Activated CD4-positive, alpha-beta T cell treated with anti-CD3 and anti-CD28 coated beads, Interleukin-2, amount 50 U/mL, for 24 hours (primary cell): ENCODE measurements at places on chromosomes 2 and 18.

DNA sequence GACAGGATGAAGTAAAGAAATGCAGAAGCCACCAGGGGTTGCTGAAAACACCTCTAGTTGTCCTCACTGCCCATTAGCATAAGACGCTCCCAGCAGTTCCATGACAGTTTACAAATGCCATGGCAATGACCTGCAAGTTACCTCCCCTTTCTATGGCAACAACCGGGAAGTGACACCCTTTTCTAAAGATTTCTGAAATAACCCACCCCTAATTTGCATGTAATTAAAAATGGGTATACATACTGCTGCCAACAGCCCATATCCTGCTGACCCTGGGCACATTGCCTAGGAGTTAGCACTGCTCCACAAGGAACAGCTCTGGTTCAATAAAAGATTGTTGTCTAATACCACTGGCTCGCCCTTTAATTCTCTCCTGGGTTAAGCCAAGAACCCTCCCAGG, 178.3 kb upstream of the LRATD1 start:
- DNase-seq: no peak

DNA sequence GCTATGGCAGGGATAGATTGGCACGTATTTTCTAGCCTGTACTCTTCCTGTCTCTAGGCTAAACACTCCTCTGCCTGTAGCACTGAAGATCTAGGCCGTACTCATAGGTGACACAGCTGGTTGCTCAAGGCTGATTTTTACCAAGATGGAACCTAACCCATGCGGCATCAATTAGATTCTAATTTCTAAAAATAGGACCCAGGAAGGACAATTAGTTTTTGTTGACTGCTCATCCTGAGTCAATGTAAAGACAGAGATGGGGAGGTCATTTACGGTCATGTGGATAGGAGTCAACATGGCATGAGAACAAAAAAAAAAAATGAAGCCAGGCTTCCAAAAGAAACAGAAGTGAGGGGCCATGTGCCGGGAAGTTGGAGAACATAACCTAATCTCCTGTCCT, 360.7 kb upstream of the ETAA1 start:
- DNase-seq: no peak

DNA sequence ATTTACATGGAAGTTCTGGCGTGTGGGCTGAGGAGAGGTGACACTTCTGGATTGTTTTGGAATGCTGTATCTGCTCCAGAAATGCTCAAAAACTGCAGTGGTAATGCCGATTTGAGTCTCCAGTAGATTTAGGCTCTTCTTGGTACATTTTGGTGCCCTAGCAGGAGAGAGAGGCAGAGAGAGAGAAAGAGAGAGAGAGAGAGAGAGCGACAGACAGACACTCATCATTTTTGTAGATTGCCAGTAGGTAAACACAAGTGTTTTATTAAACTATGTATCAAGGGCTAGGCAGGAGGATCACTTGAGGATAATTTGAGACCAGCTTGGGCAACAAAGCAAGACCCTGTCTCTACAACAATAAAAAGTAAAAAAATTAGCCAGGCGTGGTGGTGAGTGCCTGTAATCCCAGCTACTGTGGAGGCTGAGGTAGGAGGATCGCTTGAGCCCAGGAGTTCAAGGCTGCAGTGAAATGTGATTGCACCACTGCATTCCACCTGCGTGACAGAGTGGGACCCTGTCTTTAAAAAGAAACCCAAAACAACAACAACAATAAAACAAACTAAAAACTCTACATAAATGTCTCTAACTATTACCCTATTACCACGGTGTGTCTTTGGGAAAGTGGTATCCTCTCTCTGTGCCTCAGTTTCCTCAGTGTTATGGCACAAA, 60.2 kb downstream of the GATA6 start:
- no peak for DNase-seq

GRCh38 chr18:23861805-23862470, 152.6 kb upstream of the TTC39C start:
- DNase-seq: no peak

- no peak for DNase-seq
Observed at GRCh38 chr18:5155907-5156287, 41.2 kb downstream of the AKAIN1 start.

DNA sequence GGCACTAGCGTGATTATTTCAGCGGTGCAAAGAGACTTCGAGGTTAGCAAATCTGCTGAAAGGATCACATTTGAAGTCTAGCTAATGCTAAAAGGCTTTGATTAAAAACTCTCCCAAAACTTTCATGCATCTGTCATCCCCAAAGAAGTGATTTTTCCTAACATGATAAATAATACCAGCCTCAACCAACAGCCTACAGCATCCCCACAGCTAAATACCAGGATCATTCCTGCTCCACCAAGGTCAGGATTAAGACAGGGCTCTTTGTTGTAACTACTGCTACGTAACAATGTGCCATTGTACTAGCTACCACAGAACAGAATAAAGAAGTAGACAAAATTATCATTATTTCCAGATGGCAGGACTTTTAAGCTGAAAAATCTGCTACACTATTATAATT, 1.6 kb downstream of the OR6B3 start:
- no peak for DNase-seq

- DNase-seq: no peak
Observed at GRCh38 chr18:42048158-42048557, 93.1 kb downstream of the PIK3C3 start.

DNA sequence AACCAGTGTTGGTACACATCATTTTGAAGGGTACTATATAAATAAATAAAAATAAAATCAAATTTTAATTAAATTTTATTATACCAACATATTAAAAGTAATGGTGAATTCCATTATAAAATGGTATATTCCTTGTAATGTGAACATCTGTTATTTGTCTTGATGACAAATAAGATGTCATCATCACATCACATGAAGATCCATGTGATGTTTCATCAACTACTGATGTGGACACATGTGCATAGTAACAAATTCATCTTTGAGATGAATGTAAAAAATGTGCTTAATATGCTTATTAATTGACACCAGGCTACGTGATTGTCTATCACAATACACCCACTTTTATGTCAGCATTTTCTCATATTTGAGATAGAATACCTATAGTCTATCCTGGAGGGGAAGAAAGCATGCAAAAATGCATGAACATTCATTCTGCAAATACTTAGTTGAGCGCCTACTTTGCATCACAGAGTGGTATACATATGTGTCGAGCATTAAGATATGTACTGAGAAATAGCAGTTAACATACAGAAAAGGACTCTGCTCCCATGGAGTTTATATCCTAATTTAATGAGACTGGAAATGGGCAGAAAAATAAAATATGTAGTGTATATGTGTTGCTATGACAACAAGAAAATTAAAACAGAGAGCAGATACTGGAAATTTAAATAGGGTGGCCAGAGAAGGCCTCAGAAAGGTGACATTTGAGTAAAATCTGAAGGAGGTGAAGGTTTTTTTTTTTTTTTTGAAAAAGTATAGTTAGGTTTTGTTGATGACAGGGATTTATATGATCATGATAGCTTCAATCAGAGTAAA, 281.1 kb downstream of the ARHGAP15 start:
- DNase-seq: no peak

- no peak for DNase-seq
Observed at GRCh38 chr2:63053081-63053888, 2.7 kb downstream of the OTX1 start.

DNA sequence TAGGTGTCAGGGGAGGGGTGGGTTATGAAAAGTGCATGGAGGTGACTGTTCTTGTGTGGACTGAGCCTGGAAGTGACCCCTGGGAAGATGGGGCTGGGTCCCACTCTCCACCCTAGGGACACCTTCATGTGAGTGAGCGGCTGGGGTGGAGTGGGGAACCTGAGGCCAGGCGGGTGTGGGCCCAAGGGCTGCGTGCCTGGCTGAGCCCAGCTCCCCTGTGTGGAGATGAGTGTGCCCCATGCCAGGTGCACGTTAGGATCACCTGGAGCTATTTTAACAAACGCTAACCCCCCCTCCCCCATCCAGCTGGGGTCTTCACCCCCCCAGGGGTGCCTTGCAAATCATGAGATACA, 26.5 kb downstream of the ZAP70 start:
- DNase-seq: no peak

DNA sequence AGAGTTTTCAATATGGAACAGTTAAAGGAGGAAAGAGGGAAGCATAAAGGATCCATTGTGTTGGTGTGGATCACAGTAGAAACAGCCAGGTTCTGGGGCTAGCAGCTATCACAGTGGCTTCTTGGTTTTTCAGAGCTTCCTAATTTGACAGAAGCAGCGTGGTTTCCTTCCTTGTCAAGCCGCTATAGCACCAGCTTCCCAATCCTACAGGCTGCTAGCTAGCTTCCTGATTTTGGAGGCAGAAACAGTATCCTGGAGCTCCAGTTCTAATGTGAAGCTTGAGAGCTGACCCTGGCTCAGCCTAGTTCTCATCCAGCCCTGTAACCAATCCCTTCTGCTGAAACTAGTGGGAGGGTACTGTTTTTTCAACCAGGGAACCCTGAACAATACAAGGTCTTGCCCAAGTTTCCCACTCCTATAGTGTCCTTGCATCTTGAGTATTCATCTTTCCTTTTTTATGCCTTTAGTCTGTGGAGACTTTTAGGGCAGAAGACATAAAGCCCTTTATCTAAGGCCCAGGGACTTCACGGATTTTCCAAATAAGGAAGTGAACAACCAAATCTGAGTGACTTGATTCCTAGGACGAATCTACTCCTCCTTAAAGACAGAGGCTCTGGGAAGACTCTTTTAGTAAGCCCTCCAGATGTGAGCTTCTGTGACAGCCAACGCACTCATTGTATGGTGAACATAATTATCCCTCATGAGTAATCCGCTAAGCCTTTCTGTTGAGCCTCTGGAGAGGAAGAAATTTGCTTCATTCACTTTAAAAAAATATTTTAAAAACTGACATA, 33.8 kb downstream of the CCDC93 start:
- DNase-seq: no peak

DNA sequence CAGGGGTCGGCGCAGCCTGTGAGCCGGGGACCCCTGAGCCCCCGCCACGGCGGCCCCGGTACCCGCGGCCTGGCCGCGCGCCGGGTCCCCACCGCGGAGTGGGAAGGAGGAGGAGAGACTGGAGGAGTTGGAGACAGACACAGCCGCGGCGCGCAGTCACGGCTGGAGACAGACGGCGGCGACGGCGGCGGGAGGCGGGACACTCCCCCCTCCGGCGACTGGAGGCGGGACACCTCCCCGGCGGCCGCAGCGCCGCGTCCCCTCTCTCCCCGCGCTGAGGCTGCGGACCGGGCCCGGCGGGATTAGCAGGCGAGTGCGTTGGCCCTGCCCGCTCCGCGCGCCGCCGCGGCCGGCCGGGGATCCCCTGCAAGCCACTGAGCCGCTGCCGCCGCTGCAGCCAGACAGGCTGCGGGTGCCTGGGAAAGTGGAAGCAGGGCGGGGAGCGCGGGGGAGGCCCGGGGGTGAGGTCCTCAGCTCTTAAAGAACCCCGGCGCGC, 1.0 kb upstream of the LDLRAD4 start:
- DNase-seq: peak; percentile 25

- no peak for DNase-seq
Observed at GRCh38 chr2:121478996-121479745, 51.5 kb upstream of the RNU4ATAC start.

- DNase-seq: no peak
Observed at GRCh38 chr2:108616318-108616717, 82.0 kb downstream of the LIMS1 start.

GRCh38 chr2:226461981-226462380, 337.6 kb downstream of the IRS1 start:
- no peak for DNase-seq

GRCh38 chr2:52454962-52455361, 1312.6 kb upstream of the CHAC2 start:
- DNase-seq: no peak

GRCh38 chr2:41488888-41489287, 558.9 kb upstream of the PKDCC start:
- DNase-seq: no peak

- DNase-seq: no peak
Observed at GRCh38 chr2:105431367-105432043, 32.7 kb upstream of the FHL2 start.

DNA sequence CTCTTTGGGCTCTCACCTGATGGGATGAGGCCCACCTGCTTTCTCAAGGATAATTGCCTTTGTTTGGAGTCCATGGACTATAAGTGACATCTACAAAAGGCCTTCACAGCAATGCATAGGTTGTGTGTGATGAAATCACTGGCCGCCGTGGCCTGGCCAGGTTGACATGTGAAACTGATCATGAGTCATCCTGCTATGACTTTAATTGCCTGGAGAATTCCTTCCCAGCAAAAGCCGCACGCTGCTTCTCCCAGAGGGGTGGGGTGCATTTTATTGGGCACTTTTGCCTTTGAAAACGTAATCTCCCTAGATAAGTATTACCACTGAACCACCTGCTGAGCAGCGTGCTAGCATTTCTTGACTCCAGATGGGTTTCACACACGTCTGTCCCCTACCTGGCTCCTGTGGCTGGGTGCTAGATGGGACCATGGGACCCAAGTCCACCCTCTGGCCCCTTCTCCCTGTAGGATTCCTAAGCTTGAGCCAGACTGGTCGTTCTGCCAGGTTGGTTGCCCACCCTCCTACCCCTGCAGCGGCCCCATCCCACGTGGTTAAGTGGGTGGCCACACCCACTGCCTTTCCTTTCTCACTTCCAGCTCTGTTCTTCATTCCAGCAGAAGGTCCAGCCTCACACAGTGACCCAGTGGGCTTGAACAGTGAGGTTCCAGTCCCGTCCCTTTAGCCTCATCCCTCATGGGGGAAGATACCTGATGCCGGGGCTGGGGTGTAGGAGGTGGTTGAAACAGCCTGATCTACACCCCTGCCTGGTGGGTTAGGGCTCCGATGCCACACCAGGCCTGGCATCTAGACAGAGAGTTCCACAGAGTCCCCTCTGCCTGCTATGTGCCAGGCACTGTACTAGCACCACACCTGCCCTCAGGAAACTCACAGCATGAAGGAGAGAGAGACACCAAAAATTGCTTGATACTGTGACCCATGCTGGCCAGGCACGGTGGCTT, 89.6 kb downstream of the GBX2 start:
- DNase-seq: no peak

GRCh38 chr2:97997784-97998392, 2.1 kb upstream of the TMEM131 start:
- DNase-seq: no peak

DNA sequence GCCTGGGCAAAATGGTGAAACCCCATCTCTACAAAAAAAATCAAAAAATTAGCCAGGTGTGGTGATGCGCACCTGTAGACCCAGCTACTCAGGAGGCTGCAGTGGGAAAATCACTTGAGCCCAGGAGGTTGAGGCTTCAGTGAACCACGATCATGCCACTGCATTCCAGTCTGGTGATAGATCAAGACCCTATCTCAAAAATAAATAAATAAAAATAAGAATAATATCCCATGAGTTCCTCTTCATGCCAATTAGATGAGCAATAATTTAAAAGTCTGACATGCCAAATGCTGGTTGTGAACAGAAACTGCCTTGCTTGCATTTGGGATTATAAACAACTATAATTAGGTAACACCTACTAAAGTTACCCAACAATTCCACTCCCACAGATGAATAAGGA, 22.1 kb upstream of the ANKRD44 start:
- no peak for DNase-seq

- peak; percentile 21 for DNase-seq
Observed at GRCh38 chr2:171086352-171087290, 74.1 kb downstream of the TLK1 start.

- no peak for DNase-seq
Observed at GRCh38 chr2:217880287-217880889, 122.4 kb downstream of the TNS1 start.

GRCh38 chr18:6980363-6980762, 137.2 kb downstream of the LAMA1 start:
- DNase-seq: no peak
